ENCODE measurements at places on chromosomes 5 and 9.

GRCh38 chr5:151784141-151784540, 12.4 kb downstream of the G3BP1 start:
- DNase-seq, result no peak

DNA sequence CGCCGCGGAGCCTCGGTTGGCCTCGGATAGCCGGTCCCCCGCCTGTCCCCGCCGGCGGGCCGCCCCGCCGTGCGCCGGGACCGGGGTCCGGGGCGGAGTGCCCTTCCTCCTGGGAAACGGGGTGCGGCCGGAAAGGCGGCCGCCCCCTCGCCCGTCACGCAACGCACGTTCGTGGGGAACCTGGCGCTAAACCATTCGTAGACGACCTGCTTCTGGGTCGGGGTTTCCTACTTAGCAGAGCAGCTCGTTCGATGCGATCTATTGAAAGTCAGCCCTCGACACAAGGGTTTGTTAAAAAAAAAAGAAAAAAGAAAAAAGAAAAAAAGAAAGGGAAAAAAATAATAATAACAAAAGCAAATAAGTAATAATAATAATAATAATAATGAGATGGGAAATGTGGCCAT, 112.8 kb downstream of the GCNT1 start:
- no peak for DNase-seq

DNA sequence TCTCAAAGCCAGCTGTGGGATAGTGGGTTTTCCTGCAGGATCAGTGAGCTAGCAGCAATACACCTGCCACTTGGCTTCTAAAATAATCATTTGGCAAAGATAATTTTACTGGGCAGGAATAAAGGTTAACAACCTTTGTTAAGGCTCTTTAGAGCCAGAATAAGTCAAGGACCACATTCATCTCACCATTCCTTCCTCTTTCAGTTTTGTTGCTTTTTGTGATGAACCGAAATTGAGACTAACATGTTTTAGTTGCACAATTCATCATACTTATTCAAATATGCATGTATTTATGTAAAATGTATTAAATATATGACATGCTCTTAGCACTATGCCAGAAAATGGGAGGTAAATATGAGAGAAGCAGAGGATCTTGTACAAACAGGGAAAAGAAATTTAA, 824.4 kb upstream of the TYRP1 start:
- DNase-seq, result no peak

- no peak for DNase-seq
Measured at GRCh38 chr5:88503406-88503805, 234.8 kb upstream of the TMEM161B start.

GRCh38 chr9:22008717-22009505, at the start of gene CDKN2B:
TSS of gene CDKN2B (minus strand) at chr9:22009305. CDS start at chr9:22008953, 352 bp downstream.
- peak; percentile 96 for DNase-seq
